ENCODE measurements at places on chromosomes 6 and 20.

DNA sequence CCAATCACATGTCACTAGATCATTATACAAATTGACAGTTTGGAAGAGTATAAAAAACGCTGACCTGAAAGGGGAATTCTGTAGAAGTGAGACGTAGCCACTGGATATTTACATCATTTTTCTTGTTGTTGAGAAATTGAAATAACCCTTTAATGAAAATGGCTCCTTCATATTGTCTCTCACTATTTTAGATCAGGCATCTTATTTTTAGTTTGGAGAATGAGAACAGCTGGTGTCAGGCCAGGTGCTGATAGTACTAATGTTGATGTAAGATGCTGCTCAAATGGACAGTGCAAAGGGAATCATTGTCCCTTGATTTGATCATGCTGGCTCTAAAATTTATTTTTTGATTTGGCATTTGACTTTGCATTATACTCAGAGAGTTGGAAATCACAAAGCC is 17.4 kb downstream of the NKAIN2 start:
- DNase-seq, result no peak

GRCh38 chr6:131013495-131013894 is 49.5 kb downstream of the EPB41L2 start:
- no peak for DNase-seq

DNA sequence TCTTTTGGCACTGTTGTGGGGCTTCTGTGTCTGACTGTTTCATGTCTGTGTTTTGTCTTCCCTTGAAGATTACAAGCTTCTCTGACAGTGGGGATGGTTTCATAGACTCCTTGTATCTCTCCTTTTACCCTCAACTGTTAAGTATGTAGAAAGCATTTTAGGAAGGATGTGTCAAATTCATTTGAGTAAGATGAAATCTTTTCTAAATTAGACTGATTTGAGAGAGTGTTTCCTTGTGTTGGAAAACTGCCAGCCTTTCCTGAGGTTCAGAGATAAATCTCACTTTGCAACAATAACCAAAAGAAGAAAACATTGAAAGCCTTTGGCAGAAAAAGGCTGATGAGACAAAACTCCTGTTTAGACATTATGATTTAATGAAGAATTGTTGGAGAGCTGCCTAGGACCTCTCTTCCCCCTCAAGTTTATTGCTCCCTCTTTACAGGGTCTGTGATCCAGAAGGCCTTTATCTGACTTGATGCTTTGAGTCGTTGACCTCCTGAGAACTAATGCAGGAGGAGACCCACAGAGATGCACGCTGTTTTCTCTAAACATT is 68.3 kb downstream of the ANKS1A start:
- DNase-seq, result no peak

DNA sequence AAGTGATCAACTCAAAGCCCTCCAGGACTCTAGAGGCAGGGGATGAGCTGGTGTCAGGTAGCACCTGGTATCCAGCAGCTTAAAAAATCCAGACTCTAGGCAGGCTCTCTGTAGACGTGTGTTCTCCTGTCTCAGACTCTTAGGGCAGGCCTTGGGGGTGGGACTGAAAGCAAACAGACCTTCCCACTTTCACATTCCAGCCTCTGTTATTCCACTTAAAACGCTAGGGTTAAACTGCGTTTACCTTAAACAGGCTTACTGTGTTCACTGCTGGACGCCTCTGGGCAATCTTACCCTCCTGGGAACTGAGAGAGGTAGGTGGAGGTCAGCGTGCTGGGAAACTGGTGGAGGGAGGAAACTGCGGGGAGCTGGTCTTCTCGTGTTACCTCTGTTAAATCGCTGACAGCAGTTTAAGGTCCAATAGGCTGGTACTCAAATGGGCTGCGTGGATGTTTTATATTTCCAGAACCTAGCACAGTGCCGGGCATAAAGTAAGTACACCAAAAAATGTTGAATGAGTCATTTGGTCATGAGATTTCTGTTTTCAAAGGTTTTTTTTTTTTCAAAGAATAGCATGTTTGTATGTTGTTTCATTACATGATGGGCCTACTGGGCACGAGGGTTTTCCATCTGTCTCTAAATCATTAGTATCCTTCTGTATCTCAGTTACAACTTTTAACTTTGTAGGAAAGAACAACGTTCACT is at the start of gene GCNT2:
Gene GCNT2 (plus strand): TSS at position 248 of the 705 bp plus-strand sequence. CDS start 7,561 bp downstream, outside the sequence.
- DNase-seq, result no peak

DNA sequence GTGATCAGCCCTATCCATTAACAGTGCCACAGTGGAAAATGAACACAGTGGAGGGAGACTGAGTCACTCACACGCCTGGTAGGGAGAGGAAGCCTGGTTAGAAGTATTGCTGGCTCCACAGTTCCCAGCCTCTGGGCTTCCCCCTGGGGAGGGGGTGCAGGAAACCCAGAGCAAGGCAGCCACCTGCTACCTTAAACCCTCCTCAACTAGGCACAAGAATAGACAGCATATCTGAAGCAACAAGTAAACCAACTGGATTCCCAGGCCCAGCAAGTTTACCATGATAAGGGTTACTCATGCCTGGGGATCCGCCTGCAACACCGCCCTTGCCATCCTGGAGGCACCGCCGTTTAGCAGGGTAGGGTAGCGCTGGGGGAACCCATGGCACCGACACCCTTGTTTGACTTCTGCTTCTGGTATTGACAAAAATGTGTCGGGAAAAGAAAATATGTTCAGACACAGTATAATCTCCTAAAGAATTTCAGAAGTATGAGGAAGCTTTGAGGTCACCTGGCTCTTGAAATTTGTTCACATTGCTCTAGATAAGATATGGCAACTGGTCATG is 38.3 kb downstream of the SLC22A23 start:
- no peak for DNase-seq

DNA sequence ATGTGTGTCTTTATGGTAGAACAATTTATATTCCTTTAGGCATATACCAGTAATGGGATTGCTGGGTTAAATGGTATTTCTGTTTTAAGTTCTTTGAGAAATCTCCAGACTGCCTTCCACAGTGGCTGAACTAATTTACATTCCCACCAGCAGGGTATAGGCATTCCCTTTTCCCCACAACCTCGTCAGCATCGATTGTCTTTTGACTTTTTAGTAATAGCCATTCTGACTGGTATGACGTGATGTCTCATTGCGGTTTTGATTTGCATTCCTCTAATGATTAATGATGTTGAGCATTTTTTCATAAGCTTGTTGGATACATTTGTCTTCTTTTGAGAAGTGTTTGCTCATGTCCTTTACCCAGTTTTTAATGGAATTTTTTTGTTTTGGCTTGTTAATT is 5.3 kb upstream of the TASP1 start:
- no peak for DNase-seq

DNA sequence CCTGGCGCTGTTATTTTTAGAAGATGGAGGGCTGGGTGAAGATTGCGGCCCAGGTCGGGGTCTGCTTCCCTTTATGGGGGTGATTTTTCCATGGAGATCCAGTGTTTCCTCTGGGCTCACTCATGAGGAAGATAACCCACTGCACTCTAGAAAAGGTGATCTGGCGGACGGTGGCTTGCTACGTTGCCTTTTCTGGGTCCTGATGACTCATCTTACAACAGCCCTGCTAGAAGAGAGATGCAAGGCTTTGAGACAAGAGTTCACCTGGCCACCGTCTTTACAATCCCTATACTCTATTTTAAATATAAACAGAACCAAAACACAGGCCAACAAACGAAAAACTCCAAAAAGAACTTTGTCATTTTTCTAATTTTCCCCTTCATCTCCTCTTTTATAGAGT is 182.1 kb upstream of the EXOC2 start:
- DNase-seq, result no peak

GRCh38 chr6:168959696-168960095 is 293.9 kb downstream of the THBS2 start:
- no peak for DNase-seq

DNA sequence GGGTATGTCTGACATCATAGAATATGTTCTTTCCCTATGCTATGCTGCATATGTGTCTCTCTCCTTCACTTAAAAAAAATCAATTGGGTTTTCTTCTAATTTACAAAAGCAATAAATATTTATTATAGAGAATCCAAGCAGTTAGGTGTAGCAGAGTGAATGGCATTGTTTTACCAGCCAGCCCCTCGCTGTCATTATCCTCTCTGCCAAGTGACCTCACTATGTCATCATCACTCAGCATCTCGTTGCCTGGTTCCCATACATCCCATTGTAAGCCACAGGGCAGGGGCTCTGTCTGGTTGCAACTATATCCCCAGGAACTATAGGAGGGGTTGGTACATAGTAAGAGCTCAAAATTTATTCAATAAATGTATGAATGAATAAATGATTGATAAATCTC is 31.3 kb downstream of the KIAA0319 start:
- DNase-seq, result no peak

- no peak for DNase-seq
These were observed 176.6 kb upstream of the TAB2 start for GRCh38 chr6:149140910-149141290.

- no peak for DNase-seq
These were observed 134.8 kb upstream of the BEND6 start for GRCh38 chr6:56820060-56820459.

GRCh38 chr6:107574856-107575255 is 84.9 kb downstream of the SOBP start:
- no peak for DNase-seq

GRCh38 chr6:54135665-54136369 is 24.6 kb downstream of the MLIP start:
- DNase-seq, result no peak

GRCh38 chr6:135012764-135013163 is 41.9 kb downstream of the HBS1L start:
- DNase-seq, result no peak

- DNase-seq, result no peak
These were observed 29.8 kb downstream of the NCOA3 start for GRCh38 chr20:47531458-47531857.

DNA sequence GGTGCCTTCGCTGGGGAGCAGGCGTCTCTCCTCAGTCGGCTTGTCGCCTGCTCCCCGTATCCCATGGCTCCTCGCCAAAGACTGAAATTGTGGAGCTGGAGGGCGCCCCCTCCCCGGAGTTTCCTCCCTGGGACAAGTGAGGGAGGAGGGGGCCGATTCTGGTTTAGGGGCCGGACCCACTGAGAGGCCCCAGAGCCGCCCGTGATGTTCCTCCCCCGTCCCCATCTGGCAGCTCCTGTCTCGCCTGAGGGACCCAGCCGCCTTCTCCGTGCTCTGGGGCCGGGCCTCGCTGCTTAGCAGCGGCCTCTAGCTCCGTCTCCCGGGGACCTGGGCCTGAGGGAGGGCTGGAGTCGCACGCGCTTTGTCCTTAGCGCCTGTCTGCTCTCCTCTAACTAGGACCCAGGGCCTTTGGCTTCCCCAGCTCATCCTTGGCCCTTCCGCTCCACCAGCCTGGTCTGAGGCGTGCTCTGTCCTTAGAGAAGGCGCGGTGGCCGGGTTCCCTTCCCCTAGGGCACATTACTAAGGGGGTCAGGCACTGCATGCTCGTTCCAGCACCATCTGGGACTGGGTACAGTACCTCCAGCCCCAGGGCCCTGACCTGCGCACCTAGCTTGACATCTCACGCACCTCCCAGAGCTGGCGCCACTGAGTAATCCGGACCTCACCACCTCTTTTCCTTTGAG is 29.7 kb downstream of the SLC12A5 start:
- DNase-seq, result no peak

DNA sequence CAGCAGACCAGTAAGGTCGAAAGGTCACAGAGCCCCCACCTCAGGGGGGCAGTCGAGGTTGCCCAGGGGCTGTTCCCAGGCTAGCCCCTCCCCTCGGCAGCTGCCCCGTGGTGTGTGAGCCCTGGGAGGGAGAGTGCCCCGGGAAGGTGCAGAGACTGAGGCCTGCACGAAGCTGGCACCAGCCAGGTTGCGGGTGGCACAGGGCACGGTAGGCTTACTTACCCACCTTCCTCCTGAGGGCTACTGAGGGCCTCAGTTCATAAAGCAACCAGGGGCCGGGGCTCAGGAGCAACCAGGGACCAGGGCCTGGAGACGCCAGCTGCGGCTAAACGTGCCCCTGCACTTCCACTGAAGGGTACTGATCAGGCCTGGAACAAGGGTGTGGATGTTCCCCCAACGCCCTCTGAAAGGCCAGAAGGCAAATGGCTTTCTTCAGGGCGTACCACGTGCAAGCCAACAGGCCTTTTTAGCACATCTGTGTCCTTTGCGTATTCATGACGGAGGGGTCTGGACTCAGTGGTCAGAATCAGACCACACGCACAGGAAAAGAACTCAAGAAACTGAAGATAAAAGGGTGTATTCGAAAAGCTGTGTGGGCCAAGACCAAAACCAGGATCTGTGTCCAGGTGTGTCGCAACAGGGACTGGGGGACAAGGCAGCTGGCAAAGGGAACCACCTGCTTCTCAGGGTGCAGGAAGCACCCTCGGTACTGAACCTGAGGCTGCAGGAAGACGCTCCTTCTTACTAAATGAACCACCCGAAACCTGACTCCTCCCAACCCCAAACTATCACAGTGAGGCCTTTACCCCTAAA is 24.5 kb upstream of the TCFL5 start:
- DNase-seq, result no peak

DNA sequence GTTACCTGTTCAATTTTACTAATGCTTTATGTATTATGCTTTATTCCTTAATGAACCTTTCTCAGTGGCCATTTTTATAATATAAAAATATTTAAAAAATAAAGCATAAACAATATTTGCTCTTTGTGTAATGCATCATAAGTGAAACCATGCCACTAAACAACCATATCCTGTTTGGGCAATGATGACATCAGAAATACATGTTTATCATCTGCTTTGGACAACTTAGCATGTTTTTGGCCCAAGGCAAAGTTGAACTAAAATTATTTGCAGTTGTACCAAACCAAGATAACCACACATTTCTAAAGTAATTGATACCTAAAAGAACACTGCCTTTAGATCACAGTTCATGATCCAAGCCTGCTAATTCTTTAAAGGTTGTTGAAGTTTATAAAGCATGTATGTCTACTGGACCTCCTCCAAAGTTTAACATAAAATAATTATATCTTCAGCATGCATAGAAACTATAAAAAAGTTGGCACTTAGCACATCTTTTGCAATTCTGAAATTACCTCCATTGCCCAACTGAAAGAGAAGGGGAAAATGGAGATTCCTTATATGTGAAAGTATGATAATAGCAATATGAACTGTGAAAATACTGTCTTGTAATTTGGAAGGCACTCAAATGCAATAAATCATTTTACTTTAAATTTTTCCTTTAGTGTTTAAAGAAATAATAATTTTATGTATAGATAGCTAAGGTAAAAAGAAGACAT is 325.6 kb upstream of the RUNX2 start:
- DNase-seq, result no peak

DNA sequence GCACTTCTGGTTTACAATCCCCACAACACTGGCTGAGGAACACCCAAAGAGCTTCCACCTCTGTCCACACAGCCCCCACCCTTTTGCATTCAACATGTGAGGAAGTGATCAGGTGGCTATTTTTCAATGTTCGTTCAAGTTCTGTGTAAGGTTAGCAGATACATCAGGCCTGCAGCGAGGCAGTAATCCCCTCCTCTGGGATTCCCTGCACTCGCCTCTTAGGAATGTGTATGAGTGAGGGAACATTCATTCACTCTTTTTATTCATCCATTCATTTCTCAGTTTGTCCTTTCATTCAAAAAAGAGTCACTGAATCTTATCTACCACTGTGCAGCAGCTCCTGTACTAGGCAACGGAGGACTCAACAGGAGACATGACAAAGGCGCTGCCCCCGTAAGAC is 236.4 kb upstream of the PRDM1 start:
- no peak for DNase-seq

GRCh38 chr20:50222309-50223038 is 31.8 kb downstream of the CEBPB start:
- DNase-seq, result no peak
